ENCODE measurements at places on chromosomes 11 and 22. TPM values are rescaled to one million over a fixed set of nuclear protein-coding genes. Genes with fewer than 3 reads are reported as not detected.

- DNase-seq, result no peak
These were observed 95.4 kb upstream of the TIMP3 start for GRCh38 chr22:32706149-32706548.

DNA sequence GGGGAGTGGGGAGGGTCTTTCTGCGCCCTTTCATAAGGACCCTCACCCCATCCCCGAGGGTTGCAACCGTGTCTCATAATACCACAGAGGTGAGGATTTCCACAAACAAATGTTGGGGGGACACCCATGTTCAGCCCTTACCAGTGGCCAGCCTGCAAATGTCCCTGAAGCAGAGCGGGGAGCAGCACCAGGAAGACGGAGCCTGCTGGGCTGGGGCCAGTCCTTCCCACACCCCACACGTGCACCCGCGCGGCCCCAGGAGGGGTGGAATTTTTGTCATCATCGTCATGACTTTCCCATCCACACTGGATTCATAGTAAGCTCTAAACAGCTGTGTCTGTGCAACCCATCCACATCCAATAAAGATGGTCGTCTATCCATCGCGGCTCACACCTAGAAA lies 409.8 kb downstream of the BRD1 start:
- DNase-seq, result no peak

The OR4A47 gene
- total RNA-seq, result not detected

GRCh38 chr11:132886335-132886734 lies 646.0 kb downstream of the OPCML start:
- no peak for DNase-seq

The SERPING1 gene
- total RNA-seq, result not detected

Measured in activated T-cell treated with anti-CD3 and anti-CD28 coated beads, Interleukin-2, amount 50 U/mL, for 72 hours (primary cell).